ENCODE measurements at places on chromosomes 16 and 17.

GRCh38 chr16:58098207-58099096 is 30.7 kb downstream of the CFAP20 start:
- no peak for DNase-seq

DNA sequence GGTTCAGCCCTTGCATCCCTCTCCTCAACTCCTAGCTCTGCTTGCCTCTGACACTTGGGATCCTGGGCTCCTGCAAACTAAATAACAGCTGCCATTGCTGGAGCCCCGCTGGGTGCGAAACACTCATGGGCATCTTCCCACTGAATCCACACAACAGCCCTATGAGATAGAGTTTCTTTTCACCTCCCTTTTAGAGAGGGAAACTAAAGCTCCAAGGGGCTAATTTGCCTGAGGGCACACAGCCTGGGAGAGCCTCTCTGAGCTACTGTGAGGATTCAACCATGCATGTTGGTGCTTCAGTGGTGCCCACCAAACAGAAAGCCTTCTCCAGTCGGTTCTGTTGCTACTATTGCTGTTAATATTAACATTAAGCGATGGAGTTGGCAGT is 4.0 kb downstream of the ACBD4 start:
- no peak for DNase-seq

DNA sequence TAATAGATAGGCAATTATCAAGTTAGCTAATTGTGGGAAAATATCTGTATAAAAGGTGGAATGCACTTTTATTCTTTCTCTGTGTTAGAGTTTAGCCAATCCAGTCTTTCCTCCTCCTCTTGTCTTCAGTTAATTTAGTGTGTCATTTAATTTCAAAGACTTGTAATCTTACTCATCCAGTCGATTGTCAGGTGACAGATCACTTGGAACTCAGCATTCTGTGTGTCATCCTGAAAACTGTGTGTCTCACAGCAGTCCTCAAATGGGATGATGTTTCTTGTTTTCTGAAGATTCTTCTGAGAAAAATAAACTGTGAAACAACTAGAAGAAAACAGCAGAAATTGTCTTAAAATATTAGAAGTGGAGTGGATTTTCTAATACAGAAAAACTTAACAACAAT is 290 bp upstream of the KRTAP4-1 start:
- DNase-seq, result no peak

- no peak for DNase-seq
Measured at GRCh38 chr17:19719355-19720209, 3.2 kb upstream of the SLC47A2 start.

GRCh38 chr16:50267151-50267631 is 840 bp downstream of the ADCY7 start:
- DNase-seq, result no peak

DNA sequence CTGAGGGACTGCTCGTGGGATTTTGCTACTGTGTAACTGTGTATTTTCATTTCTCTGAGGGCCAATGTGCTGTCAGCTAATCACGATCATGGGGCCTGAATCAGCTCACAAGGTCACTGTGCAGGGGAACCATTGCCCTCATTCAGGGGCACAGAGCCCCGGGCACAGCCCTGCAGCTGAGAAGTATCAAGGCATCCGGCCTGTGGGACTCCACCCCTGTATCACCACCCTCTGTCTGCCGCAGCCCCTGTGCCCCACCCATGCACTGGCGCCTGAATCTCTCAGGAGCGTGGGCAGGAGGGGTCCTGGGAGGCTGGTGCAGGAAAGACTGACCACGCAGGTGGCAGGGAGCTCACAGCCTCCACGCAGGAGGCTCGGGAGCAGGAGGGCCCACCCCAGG is 43.4 kb upstream of the RASD1 start:
- no peak for DNase-seq

DNA sequence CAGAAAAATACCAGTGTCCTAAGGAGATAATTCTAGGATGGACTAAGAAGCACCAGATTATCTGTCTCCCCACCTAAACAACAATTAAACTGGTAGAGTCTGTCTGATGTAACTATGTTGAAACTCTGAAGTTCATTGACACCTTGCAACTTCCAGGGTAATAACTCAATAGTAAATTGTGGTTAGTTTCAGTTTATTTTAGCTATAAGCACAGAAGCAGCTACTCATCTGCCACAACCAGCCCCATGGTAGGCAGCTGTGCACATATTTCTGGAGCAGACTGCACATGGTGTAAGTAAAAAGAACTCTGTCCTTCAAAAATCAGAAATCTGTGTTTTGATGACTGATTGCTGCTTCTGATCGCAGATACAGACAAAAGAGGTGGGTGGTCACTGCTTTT is 852.1 kb downstream of the CDH11 start:
- no peak for DNase-seq

GRCh38 chr17:13864521-13864920 is 204.8 kb upstream of the COX10 start:
- no peak for DNase-seq

DNA sequence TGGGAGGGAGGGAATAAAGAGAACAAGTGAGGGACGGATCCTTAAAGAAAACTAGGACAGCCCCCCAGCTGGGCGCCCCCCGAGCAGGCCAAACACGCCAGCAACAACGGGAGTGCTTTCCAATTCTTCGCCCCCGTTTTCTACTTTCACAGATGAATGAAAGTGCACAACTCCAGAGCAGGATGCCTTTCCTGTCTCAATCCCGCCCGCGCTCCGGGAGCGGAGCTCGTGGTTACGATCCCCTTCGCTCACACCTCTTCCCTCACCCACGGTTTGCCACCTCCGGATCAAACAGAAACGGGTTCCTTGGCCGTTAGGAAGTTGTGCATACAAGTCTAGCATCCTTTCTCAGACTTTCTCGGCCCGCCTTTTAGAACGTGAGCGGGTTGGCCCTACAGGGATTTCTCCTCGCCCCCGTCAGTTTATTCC is 680 bp downstream of the SKA2 start:
- no peak for DNase-seq

Data from esophagus squamous epithelium (tissue), 5 donors.